Endodermal cell (in vitro differentiated cells): ENCODE measurements at places on chromosomes 7 and 10.

DNA sequence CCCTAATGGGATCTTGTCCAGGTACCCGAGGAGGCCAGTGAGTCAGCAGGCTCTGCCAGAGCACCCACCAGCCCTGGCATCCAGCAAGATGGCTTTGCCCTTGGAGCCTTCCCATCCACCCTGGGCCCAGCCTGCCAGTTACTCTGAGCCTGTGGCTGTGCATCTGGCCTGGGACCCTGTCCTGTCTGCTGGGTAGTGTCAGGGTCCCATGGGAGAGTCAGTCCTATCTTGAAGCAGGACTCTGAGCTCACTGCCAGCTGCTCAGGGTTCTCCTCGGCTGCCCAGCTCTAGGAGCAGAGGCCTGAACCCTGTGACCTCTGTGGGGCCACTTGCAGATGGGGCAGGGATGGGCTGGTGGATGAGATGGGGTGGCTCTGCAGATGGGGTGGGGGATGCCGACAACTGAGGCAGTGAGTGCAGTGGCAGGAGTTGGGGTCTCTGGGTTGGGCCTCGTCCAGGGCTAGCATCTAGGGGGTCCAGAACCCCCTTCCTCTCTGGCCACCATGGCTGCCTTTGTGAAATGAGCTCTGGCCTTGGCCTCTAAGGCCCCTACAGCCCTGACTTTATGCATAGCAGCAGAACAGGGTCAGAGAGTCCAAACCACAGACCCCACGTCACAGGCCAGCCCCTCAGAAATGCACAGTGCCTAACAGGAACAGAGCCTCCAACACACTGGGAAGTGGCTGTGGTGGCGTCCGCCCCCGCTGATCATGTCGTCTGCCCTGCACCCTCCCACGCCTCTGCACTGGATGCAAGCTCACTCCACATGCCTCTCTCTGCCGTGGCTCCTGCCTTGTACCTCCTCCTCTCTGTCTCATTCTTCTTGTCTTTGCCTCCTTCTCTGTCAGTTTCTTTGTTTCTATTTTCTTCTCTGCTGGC lies 88.1 kb upstream of the RET start:
- no peak overlapping the region for H3K4me3 ChIP-seq
- no peak overlapping the region for H3K27ac ChIP-seq
- no peak for DNase-seq

- H3K4me1 ChIP-seq, result peaks cover 5% of the 10 kb centered on the region
- H3K27me3 ChIP-seq, result no peaks in the 10 kb centered on the region
- no peaks in the 10 kb centered on the region for H3K36me3 ChIP-seq
- DNase-seq, result no peak
- no peak overlapping the region for H3K27ac ChIP-seq
These were observed 77.3 kb upstream of the RPA3 start for GRCh38 chr7:7795630-7796121.

DNA sequence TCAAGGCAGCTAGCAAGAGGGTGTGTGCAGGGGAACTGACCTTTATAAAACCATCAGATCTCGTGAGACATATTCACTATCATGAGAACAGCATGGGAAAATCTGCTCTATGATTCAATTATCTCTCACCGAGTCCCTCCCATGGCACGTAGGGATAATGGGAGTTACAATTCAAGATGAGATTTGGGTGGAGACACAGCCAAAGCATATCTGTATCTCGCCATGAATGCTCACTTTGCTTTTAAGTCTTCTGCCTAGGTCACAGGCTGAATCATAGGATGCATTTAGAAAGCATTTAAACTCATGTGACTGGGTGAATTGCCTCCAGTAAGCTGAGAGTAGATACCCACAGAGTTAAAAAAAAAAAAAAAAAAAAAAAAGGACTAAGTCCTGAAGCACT lies 220.0 kb downstream of the AGMO start:
- no peaks in the 10 kb centered on the region for H3K36me3 ChIP-seq
- no peaks in the 10 kb centered on the region for H3K27me3 ChIP-seq
- DNase-seq, result no peak

- H3K27me3 ChIP-seq, result no peaks in the 10 kb centered on the region
- no peak overlapping the region for H3K27ac ChIP-seq
- DNase-seq, result no peak
These were observed 2.1 kb upstream of the TMEM72 start for GRCh38 chr10:44908936-44909630.

DNA sequence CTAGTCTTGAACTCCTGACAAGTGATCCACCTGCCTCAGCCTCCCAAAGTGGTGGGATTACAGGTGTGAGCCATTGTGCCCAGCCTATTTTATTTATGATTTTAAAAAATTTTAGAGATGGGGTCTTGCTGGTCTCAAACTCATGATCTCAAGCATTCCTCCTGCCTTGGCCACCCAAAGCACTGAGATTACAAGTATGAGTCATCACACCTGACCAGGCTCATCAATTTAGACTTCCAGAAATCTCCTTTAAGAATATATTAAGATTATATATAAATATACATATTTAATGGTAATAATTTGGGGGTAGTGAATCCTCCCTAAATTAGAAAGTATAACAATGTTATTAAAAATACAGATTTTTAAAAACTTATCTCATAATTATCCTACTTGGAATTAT lies 29.1 kb downstream of the LAMB1 start:
- H3K27me3 ChIP-seq, result no peaks in the 10 kb centered on the region
- H3K36me3 ChIP-seq, result peaks cover 98% of the 10 kb centered on the region
- no peak for DNase-seq
- no peak overlapping the region for H3K4me3 ChIP-seq
- no peaks in the 10 kb centered on the region for H3K4me1 ChIP-seq

DNA sequence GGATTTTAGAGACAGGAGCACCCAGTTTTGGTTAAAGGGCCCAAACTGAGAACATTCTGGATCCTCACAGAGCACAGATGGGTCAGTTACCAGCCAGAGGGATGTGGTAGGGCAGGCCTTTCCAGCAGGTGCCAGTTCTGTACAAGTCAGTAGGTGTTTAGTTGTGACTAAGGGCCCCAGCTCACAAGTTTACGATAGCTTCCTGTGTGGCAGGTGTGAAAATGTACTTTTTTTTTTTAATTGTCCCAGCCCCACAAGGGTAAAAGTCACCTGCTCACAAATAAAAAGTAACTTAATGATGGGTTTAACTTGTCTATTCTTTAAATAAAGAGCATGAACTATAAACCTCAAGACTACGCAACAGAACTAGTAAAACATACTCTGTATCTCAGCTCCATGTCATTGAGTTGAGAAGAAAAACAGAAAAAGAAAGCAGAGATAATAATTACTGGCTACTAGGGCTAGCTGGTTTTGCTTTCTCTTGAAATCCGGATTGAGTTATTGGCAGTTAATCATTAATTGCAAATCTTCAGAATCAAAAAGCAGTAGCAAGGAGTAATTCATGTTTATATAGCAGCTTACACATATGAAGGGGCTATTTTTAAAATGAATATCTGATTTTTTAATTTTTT lies 15.4 kb downstream of the NFE2L3 start:
- H3K4me3 ChIP-seq, result no peak overlapping the region
- no peaks in the 10 kb centered on the region for H3K4me1 ChIP-seq
- no peak overlapping the region for H3K27ac ChIP-seq
- no peak for DNase-seq
- H3K36me3 ChIP-seq, result peaks cover 12% of the 10 kb centered on the region

DNA sequence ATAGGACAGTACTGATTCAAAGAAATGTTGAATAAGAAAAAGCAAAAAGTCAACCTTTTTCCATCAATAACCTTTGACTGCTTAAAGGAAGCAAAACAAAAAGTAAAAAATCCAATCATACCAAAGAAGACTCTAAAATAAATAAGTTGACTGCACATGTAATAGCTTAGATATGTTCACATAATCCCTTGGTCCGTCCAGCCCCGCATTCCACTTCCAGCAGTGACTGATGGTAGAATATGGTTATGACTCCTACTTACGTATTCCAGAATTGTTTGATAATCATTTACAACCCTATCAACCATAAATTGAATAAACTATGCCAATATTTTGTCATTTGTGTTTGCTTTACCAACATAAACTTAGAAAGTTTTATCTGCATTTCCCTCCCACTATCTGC lies 77.9 kb downstream of the CTNNA3 start:
- H3K27ac ChIP-seq, result no peak overlapping the region
- no peak overlapping the region for H3K4me3 ChIP-seq
- H3K36me3 ChIP-seq, result no peaks in the 10 kb centered on the region

DNA sequence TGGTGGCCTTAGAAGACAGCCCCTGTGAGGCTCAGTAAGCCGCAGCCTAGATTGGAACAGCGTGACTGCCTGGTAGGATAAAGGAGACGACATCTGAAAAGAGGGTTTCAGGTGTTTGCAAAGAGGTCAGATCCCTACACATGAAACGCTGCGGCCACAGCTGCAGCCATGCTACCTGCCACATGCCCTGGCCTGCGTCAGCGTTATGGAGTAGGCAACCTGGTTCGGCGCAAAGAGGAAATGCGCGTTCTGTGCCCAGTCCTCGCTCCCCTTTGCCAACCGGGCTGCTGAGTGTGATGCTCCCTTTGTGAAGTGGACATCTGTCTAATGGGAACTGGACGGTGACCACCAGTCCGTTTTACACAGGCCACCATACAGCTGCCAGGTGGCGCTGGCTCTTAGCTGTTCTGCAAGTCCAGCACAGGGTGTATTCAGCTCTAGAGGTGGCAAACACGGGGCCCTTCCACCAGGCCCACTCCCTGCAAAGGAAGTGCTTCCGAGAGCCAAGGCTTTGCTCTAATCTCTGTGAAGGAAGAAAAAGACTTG lies 160.3 kb downstream of the CELF2 start:
- peaks cover 19% of the 10 kb centered on the region for H3K4me1 ChIP-seq
- peaks cover 50% of the 10 kb centered on the region for H3K36me3 ChIP-seq
- H3K27me3 ChIP-seq, result no peaks in the 10 kb centered on the region

- DNase-seq, result peak; percentile 41
- no peak overlapping the region for H3K4me3 ChIP-seq
- H3K27me3 ChIP-seq, result no peaks in the 10 kb centered on the region
These were observed 15.8 kb downstream of the AP5Z1 start for GRCh38 chr7:4791101-4791737.

DNA sequence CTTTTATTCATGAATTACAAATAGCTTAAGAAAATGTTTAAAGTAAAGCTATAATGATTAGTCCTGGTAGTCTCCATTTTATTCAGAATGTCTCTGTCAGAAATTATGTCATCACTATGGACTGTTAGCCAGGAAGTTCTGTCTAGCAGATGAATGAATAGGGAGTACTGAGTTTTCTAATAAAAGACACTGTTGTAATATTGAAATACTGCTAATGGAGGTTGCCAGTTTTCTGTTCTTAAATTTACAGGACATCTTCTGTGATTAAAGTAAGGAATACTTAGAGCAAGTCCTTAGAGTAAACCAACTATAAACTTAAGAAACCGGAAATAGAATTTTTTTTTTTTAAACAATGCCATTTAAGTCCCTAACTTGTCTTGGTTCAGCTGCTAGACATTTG lies 309.8 kb downstream of the ADK start:
- no peak for DNase-seq
- no peaks in the 10 kb centered on the region for H3K27me3 ChIP-seq
- no peaks in the 10 kb centered on the region for H3K36me3 ChIP-seq
- H3K4me1 ChIP-seq, result no peaks in the 10 kb centered on the region

- H3K4me3 ChIP-seq, result no peak overlapping the region
- no peak for DNase-seq
- no peaks in the 10 kb centered on the region for H3K27me3 ChIP-seq
These were observed 768.3 kb downstream of the SORCS1 start for GRCh38 chr10:106396192-106396591.

DNA sequence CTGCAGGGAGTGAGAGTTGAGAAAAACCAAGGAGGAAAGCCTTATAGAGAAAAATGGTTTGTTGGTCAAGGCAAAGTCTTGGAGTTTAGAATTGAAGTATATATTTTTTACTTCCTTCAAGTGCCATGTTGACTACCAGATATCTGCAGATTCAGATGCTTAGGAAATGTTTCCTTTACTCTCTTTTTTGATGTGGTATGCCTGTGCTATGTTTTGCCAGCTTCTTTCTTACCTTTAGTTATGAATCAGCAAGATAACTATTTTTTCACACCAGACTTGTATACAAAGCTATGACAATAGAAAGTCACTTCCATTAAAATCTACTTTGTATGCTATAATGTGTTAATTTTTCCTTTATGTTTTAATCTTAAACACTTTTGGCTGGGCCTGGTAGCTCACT lies 3.6 kb downstream of the R3HCC1L start:
- H3K4me3 ChIP-seq, result no peak overlapping the region
- no peaks in the 10 kb centered on the region for H3K36me3 ChIP-seq
- H3K27me3 ChIP-seq, result no peaks in the 10 kb centered on the region
- no peak for DNase-seq
- H3K4me1 ChIP-seq, result no peaks in the 10 kb centered on the region

DNA sequence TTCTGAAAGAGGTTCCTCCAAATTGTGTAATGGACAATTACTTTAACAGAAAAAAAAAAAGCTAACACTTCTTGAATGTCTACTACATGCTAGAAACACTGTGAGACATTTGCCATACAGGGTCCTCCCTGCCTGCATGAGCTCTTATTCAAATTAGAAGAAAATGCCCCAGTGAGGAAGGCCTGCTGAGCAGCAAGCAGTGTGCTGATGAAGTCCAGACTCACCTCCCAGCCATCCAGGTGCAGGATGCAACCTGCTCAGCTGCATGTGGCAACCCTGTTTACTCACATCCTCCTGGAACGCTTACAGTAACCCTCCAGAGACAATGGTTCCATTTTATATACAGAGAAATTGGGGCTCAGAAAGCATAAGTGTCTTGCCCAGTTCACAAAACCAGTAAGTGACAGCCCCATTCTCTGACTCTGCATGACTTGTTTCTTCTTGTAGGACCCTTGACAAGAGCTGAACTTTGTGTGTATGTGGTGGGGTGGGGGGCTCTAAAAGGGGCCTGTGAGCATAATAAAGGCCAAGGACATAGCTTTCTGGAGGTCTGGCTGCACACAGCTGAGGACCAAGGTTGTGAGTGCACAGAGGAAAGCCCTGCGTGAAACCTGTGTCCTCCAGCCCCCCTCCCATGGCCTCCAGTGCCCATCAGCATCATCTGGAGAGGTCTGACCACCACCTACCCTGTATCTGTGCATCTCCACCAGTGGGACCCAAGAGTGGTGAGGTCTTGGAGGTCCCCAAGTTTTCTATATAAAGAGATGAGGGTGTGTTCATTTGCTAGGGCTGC lies 387.8 kb downstream of the GRID1 start:
- H3K36me3 ChIP-seq, result no peaks in the 10 kb centered on the region
- peak; percentile 59 for DNase-seq
- no peaks in the 10 kb centered on the region for H3K27me3 ChIP-seq
- no peak overlapping the region for H3K27ac ChIP-seq
- H3K4me3 ChIP-seq, result no peak overlapping the region
- no peaks in the 10 kb centered on the region for H3K4me1 ChIP-seq

- H3K27me3 ChIP-seq, result no peaks in the 10 kb centered on the region
- no peaks in the 10 kb centered on the region for H3K4me1 ChIP-seq
- no peaks in the 10 kb centered on the region for H3K36me3 ChIP-seq
- no peak for DNase-seq
These were observed 437.3 kb downstream of the GLRX3 start for GRCh38 chr10:130573446-130573845.

- no peaks in the 10 kb centered on the region for H3K36me3 ChIP-seq
- H3K4me1 ChIP-seq, result no peaks in the 10 kb centered on the region
- no peak overlapping the region for H3K4me3 ChIP-seq
- no peak for DNase-seq
- no peak overlapping the region for H3K27ac ChIP-seq
- H3K27me3 ChIP-seq, result no peaks in the 10 kb centered on the region
These were observed 512.0 kb downstream of the TCERG1L start for GRCh38 chr10:130799532-130799931.

- no peaks in the 10 kb centered on the region for H3K4me1 ChIP-seq
- peaks cover 7% of the 10 kb centered on the region for H3K27me3 ChIP-seq
- no peak overlapping the region for H3K4me3 ChIP-seq
- no peaks in the 10 kb centered on the region for H3K36me3 ChIP-seq
These were observed 152.1 kb downstream of the LHFPL3 start for GRCh38 chr7:104480529-104480928.
